ENCODE measurements at places on chromosomes 7 and 10.

GRCh38 chr7:47038621-47039020 lies 543.3 kb downstream of the TNS3 start:
- DNase-seq, result no peak

- no peak for DNase-seq
These were observed 93.2 kb downstream of the INPP5A start for GRCh38 chr10:132630666-132631337.

DNA sequence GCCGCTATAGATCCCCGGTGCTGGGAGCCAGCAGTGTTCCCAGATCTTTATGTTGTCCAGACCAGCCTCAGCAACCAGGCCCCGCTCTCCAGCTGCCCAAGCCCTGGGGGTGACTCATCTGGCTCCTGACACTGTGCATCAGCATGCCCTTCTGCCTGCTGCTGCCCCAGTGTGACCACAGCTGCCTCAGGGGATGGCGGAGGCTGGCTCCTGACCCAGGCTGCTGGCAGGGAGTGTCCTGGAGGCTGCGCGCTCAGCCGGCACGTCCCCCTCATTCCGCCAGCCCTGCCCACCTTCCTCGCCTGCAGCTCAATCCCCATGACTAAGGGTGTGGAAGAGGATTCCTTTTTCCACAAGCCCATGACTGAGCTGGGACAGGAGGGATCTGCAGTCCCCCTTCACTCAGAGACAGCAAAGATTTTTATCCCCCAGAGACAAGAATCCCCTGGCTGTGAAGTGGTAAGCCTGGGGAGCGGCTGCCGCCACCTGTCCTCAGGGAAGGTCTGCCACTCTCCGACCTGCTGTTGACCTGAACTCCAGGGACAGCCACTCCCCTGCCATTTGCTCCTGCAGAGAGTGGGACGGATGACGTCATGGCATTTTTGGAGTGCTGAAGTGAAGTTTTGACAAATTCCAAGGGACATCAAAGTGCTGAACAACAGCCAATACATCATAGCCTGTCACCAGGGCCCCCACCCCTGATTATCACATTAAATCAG lies 182.8 kb upstream of the BMPER start:
- no peak for DNase-seq

GRCh38 chr7:30159698-30160143 lies 24.9 kb downstream of the MTURN start:
- DNase-seq, result no peak

- no peak for DNase-seq
These were observed 29.2 kb upstream of the PROSER2 start for GRCh38 chr10:11793762-11794479.

DNA sequence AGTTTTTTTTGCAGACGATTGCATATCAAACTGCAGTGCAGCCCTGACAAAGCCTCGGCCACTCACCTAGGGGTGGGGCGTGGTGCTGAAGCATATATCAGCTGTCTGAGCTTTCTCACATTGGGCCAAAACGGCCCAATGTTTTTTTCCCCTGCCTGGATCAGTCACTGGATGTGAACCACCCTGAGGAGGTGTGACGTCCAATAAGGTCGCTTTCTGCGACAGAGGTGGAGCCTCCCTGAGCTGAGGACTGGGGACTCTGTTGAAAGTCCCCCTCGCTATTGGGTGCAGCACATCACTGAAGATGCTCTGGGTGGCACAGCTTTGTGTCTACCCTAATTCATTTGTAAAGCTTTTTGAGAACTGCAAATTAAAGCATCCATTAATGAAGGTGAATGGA lies 60.9 kb downstream of the SEM1 start:
- DNase-seq, result no peak

GRCh38 chr10:121064491-121064890 lies 213.3 kb downstream of the WDR11 start:
- no peak for DNase-seq

DNA sequence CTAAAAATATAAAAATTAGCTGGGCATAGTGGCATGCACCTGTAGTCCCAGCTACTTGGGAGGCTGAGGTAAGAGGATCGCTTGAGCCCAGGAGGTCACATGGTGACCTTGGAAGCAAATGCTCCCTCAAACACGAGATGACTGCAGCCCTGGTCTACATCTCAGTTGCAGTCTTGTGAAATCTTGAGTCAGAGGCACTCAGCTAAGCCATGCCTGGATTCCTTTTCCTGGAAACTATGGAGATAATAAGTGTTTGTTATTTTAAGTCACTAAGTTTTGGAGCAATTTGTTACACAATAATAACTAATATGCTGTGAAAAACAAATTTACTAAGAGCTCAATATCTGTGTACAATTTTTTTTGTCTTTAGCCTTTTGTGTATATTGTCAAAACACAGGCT lies 284.3 kb upstream of the KAT6B start:
- DNase-seq, result no peak

- peak; percentile 21 for DNase-seq
These were observed 31.1 kb downstream of the LMTK2 start for GRCh38 chr7:98137826-98138151.

GRCh38 chr7:27585781-27586447 lies 76.8 kb downstream of the HIBADH start:
- no peak for DNase-seq

GRCh38 chr10:15483215-15484075 lies 112.4 kb upstream of the FAM171A1 start:
- no peak for DNase-seq

GRCh38 chr10:52908478-52908877 lies 135.9 kb upstream of the MBL2 start:
- DNase-seq, result no peak

GRCh38 chr7:1662767-1663166 lies 7.3 kb upstream of the ELFN1 start:
- no peak for DNase-seq

GRCh38 chr7:1241258-1241602 lies 8.6 kb downstream of the UNCX start:
- no peak for DNase-seq

GRCh38 chr7:97025130-97025499 lies 484 bp upstream of the DLX5 start:
- DNase-seq, result no peak

DNA sequence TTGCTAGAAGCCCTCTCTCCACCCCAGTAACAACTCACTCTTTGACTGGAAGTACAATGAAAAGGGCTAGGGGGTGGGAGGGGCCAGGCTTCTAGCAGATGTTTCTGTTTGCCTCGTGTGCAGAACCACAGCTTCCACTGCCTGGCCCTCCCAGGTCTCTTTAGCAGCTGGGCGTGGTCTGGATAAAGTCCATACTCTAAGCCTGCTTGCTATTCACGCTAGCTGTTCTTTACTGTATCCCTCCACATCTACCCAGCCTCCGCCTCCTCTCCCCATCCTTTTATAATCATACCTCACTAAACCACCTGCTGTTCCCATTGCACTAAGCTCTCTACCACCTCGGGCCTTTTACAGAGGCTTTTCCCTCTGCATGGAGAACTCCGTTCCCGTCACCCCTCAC lies 288.8 kb downstream of the CAMK1D start:
- no peak for DNase-seq

DNA sequence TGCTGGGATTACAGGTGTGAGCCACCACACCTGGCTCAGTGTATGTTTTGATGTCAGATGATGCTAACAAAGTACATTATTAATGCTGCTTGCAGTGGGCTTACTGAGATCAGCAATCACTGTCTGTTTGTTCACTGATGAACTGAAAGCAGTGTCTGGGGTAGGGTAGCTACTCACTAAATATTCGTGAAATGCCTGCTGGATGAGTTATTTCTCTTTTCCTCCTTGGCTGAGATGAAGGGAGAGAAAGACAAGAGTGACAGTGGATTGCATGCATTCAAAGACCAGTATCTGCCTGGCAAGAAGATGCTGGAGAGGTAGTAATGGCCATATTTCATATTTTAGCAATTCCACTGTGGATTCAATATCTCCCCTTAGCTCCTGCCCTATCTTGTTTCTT lies 32.3 kb downstream of the FAM107B start:
- no peak for DNase-seq

- no peak for DNase-seq
These were observed 20.2 kb upstream of the SLC35G1 start for GRCh38 chr10:93873420-93874115.

- DNase-seq, result no peak
These were observed 68.9 kb downstream of the PHTF2 start for GRCh38 chr7:77867537-77867865.

DNA sequence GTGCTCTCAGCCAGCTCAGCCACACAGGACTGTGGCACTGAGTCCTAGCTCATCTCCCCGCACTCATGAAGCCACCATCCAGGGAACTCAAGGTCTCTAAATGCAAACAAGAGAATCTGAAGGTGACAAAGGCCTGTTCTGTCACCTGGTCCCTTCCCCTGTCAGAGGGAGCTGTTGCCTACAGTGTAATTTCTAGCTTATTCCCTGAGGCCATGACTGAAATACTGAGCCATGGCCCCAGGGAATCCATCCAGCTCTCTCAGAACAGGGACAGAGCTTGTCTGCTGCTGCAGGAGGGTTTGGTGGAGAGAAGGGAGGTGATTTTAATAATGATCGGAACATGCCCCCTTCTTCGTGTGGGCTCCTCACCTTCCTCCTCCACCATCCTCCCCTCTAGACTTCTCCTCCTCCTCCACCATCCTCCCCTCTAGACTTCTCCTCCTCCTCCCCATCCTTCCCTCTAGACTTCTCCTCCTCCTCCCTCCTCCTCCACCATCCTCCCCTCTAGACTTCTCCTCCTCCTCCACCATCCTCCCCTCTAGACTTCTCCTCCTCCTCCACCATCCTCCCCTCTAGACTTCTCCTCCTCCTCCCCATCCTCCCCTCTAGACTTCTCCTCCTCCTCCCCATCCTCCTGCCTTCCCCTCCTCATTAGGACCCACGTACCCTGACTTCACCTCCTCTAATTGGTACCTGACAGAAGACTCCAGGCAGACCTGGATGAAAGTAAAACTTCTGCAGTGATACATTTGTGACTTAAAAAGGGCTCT lies 338.0 kb upstream of the MKI67 start:
- DNase-seq, result no peak
